Dermis microvascular lymphatic vessel endothelial cell (primary cell): ENCODE measurements at places on chromosomes 5 and 9. TPM values are rescaled to one million over a fixed set of nuclear protein-coding genes. Genes with fewer than 3 reads are reported as not detected.

The SLC22A5 gene
- total RNA-seq, result 3.0 and 3.7 TPM in 2 replicates

The ACTBL2 gene
- total RNA-seq, result not detected in 2 replicates

The RXRA gene
- 14.0 and 22.4 TPM in 2 replicates for total RNA-seq

The ARID3C gene
- 0.25 TPM in 1 of 2 replicates, not detected in the other for total RNA-seq

The GPX3 gene
- 8.6 and 15.7 TPM in 2 replicates for total RNA-seq

The TTC1 gene
- 36.7 and 38.9 TPM in 2 replicates for total RNA-seq

The CBY3 gene
- not detected in 2 replicates for total RNA-seq

The IL3 gene
- total RNA-seq, result not detected in 2 replicates

The OBP2B gene
- total RNA-seq, result not detected in 2 replicates

The GEMIN5 gene
- total RNA-seq, result 12.2 and 15.6 TPM in 2 replicates

The PCDHGA5 gene
- 0.26 and 0.63 TPM in 2 replicates for total RNA-seq

The SLC6A7 gene
- not detected in 2 replicates for total RNA-seq
